HCEC 1CT (cell line): ENCODE measurements at places on chromosomes 7 and 10.

GRCh38 chr7:98317366-98318040 lies 36.0 kb downstream of the BRI3 start:
- DNase-seq = no peak

GRCh38 chr7:150383710-150384397 lies 4.7 kb downstream of the ZNF775 start:
- no peak for DNase-seq

DNA sequence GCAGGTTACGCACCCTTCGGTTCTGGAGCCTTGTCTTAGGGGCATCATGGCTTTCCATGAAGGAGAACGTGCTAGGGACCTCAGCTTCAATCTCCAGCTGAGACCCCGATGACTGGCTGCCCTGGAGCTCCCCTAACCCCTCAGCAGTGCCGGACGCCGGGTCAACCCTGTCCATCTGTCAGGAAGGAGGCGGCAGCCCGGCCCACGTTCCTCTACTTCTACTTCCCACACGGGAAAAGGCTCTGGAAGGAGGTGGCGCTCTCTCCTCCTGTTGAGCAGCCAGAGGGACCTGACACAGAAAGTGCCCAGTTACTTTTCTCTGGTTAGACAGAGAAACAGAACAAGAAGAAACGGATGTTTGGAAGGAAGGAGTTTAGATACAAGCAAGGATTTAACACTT lies 87.4 kb downstream of the DYNC2I1 start:
- DNase-seq = no peak

DNA sequence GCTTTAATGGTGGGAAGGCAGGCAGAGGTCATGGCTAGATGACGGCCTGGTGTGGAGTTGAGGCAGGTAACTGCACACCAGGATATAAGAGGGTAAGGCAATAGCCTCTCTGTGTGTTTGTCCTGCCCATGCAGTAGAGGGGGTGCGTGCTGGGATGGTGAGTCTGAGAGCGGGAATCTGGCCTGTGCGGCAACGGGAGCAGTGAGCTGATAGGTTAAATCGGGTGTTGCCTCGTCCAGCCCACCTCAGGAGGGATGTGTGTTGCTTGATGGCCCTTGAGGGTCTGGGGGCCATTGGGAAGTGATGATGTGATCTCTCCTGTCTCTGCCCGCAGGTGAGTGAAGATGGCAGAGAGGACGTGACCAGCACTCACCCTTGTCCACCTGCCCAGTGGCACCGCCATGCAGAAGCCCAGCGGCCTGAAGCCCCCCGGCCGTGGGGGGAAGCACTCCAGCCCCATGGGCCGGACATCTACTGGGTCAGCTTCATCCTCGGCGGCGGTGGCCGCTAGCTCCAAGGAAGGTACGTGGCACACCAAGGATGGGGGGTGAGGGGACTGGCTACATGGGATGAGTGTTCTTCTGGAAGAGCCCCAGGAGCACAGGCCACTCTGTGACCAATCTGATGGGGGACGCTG lies 28.1 kb downstream of the CLIP2 start:
- no peak for DNase-seq

- no peak for DNase-seq
These were observed 303.6 kb downstream of the FGFR2 start for GRCh38 chr10:121294630-121295029.

- DNase-seq = no peak
These were observed 93.6 kb downstream of the HGF start for GRCh38 chr7:81676105-81676811.
